Left renal pelvis (tissue), 4 donors: ENCODE measurements at places on chromosomes 12 and 14.

DNA sequence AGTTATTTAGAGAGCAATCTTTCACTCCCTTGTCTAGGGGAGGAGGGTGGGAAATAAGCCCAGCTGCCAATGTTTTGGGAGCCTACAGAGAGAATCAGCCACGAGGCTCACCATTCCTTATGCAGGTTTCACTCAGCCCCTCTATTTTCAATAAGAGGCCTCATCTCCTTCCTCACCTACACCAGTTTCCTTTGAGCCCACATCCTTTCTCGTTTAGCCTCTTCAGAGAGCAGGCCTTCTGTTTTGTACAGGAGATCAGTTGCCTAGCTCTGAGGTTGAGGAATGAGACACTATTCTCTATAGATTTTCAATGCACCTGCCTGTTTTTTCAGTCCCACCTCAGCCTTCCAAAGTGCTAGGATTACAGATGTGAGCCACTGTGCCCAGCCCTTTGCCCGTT, 17.9 kb downstream of the SNAPC1 start:
- no peak for DNase-seq

GRCh38 chr14:69716478-69717187, 50.3 kb upstream of the SRSF5 start:
- no peak for DNase-seq

- DNase-seq: no peak
Measured at GRCh38 chr12:116920939-116921338, 10.2 kb downstream of the FBXW8 start.

DNA sequence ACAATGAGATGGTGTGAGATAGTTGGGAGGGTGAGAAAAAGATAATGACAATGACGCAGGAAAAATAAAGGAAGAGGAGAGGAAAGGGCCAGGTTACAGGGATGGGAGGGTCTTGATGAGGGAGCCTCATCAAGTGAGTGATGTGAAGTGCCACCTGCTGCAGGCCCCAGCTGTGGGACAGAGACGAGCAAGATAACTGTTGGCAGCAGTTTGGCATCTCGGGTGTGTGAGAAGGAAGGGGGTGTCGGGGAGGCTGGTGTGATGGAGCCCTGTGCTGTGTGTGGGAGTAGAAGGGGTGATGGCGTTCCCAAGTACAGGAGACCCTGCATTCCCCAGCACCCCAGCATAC, 11.4 kb upstream of the TAC3 start:
- no peak for DNase-seq

GRCh38 chr14:34211732-34212131, 250.3 kb downstream of the SPTSSA start:
- no peak for DNase-seq

- DNase-seq: no peak
Measured at GRCh38 chr12:109627633-109628032, 54.0 kb downstream of the MVK start.

DNA sequence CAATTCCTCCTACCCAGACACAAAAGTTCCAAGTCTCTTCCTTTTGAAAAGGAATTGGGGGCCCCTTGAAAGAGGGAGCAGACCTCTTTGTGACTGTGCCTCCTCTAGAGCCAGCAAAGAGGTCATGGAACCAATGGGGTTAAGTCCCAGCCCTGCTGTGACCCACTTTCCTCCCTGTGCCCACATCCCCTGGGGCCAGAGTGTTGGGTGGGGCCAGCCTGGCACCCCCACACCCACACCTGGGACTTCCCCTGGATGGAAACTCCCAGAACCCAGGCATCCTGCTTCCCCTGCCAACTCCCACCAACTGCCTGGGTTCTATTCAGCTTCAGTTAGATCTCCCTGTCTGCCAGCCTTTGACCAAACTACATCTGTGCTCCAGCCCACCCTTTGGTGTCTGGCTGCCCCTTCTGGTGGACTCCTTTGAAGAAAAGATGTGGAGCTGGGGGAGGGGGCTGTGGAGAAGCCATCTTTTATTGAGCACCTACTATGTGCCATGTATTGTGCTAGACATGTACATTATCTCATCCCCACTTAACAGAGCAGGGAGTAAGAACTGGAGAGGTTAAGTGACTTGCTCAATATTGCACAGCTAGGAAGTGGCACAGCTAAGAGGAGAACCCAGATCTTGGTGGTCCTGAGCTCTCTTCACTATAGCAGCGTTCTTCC, 4.6 kb upstream of the RARG start:
- no peak for DNase-seq

DNA sequence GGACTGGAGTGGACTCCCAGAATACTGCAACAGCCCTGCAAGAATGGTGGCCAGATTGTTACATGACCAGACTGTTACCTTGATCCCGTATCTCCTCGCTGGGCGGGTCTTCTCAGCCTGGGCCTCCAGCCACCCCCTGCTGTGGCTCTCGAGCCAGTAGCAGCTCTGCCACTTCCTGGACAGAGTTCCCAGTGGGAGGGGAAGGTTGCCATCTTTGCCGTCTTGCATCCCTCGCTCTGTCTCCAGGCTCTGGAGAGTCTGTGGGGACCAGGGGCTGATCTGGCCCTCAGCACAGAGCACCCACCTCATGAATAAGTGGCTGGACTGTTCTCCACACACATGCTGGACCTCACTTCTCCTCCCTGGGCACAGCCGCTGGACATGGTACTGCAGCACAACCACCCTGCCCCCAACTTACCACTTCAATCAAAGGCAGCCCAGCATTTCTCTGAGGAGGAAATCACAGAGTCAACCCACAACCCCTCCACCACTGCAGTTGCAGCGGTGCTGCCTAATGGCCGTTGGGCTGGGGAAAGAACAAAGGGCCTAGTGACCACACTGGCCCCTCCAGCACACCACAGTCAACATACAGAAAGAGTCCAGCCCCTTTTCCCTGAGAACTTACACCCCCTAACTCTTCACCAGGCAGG, 6.9 kb upstream of the KLRF1 start:
- no peak for DNase-seq

GRCh38 chr12:96219700-96220206, 25.6 kb downstream of the ELK3 start:
- DNase-seq: no peak

DNA sequence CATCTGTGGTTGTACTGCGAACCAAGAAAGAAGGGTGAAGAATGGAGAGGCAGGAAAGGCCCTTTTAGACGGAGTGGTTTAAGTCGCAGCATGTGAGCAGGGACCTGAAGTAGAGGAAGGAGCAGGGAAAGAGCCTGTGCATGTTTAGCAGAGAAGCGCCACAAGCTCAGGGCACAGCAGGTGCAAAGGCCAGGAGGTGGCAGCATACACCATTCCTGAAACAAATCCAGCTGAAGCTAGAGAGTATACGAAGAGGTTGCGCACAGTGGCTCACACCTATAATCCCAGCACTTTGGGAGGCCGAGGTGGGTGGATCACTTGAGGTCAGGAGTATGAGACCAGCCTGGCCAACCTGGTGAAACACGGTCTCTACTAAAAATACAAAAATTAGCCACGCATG, 49.9 kb downstream of the HELB start:
- no peak for DNase-seq

GRCh38 chr14:73712540-73713180, 1.5 kb downstream of the PNMA1 start:
- DNase-seq: no peak

GRCh38 chr14:93303659-93304058, 29.2 kb downstream of the BTBD7 start:
- DNase-seq: no peak

DNA sequence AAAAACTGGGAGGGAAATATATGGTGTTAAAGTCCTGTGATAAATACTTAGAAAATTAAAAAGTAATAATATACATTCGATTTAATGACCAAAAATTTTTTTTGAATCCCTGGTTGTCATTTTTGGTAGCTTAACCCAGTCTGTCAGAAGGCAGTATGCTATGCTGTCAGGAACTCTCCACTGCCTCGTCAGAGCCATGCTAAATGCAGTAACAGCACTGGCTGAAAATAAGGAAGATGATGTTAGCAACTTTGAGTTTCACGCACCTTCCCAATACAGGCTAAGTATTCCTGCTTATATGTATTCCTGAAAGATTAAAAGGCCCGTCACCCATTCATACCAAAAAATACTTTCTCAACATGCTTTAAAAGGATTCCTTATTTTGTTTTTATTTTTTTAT, 34.2 kb downstream of the SAV1 start:
- DNase-seq: no peak

DNA sequence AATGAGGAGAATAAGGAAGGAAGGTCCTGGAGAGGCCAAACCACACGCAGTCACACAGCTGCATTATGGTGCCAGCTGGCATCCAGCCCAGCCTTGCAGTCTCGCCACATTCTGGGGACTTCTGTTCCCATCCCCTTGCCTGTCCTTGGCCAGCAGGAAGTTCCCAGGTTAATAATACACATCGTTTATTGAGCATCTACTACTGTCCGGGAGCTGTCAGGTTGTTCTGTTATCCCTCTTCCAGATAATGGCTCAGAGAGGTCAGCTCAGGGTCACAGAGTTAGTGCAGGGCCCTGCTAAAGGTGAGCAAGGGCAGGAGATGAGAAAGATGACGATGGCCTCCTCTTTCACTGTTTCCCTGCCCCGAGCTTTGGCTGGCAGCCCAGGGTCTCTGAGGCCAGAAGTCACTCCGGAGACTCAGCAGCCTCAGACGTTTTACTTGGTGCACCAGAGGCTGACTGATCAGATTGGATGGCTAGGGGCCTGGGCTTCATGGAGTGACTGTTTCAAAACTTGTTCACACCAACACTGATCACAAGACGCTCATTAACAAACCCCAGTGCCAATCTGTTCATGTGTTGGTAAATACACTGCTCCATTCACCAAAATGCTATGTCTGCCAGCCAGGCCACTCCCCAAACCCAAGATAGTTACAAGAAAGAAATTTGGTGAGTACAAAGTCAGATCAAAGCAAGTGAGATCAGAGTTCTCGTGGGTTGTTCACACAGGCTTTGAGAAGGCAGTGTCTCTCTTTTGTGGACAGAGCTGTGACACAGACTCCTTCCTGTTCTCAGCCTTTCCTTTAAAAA, 79.2 kb downstream of the B4GALNT3 start:
- DNase-seq: no peak

GRCh38 chr12:96414637-96415036, 14.4 kb upstream of the CDK17 start:
- DNase-seq: no peak

DNA sequence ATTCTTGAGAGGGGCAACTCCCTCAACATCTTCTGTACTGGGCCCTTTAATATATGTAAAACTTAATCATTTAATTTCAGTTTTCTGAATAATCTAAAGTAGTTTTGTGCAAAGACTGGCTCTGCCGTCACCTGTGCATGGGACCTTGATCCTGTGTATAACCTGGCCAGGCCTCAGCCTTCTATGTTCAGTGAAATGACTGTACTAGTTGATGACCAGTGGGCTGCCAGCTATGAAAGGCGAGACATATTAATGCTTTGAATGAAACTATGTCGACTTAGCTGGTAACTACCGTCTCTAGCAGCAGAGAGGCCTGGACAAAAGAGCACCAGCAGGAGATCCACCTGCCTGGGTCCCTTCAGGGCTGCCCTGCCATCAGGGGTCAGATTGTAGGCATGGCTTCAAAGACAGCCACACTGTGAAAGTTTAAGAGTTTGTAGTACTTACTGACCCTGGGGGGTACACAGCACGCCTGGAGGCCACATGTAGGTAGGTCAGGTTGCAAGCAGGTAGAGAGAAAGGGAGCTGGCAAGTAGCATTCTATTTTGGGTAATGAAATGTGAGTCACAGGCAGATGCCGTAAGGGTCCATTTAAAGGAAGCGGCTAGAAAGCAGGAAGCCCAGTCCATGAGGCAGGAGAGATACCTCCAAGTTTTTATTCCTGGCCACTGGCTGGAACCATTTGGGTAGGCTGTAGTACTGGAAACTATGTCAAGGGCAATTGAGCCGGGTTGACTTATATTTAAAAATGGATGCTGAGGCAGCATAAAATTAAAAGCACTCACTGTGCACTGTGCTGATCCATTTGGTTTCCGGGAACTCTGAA, 77.2 kb downstream of the BHLHE41 start:
- no peak for DNase-seq

DNA sequence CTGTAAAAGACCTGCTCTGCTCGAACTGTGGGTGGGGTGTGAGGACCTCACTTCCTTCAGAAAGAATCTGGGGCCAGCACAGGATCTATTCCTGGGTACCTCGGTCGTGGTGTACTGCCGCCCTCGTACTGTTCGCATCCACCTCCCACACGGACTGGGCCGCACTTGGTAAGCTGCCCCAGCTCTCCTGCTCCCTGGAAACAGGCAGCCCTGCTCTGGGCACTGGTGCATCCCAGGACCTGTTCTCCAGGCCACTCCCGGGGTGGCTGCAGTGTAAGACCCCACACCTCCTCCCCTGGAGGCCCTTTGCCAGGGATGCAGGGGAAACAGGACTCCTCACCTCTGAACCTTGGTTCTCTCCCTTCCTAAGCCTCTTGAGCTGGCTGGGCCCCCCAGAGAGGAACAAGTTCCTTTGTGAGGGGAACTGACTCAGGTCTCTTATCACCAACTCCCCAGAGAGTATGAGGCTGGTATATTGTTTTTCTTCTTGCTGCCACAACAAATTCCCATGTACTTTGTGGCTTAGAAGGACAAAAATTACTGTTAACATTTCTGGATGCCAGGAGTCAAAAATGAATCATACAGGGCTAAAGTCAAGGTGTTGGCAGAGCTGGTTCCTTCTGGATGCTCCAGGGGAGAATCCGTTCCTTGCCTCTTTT, 276.5 kb downstream of the NUAK1 start:
- DNase-seq: no peak

DNA sequence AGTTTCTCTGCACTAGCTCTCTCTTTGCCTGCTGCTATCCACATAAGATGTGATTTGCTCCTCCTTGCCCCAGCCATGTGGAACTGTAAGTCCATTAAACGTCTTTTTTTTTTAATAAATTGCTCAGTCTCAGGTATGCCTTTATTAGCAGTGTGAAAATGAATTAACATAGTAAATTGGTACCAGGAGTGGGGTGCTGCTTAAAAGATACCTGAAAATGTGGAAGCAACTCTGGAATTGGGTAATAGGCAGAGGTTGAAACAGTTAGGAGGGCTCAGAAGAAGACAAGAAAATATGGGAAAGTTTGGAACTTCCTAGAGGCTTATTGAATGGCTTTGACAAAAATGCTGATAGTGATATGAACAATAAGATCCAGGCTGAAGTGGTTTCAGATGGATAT, 159.8 kb downstream of the FSCB start:
- DNase-seq: no peak

DNA sequence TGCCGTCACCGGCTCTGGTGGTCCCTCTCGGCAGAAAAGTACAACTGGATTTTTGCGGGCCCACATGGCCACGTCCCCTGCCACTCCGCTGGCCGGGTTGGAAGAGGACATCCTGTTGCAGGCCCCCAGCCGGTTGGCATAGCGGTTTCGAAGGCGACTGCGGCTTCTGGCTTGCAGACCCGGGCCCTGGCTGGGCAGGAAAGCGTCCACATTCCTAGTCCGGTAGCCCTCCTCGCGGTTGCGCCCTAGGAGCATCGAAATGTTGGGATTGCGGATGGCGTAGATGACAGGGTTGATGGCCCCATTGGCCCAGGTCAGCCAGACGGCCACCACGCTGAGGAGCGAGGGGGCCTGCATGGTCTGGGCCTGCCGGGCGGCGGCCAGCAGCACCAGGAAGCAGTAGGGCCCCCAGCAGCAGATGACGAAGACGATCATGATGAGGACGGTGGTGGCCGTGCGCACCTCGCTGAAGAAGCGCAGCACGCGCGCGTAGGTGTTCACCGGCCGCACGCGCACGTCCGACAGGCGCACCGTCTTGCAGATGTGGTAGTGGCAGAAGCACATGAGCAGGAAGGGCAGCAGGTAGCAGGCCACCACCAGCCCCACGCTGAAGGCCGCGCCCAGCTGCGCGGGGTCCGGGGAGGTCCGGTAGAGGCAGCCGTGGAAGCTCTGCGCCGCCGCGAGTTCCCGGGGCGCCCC, 1.2 kb downstream of the GPR135 start:
- no peak for DNase-seq

GRCh38 chr14:90179357-90179756, 77.0 kb upstream of the PSMC1 start:
- no peak for DNase-seq
